ENCODE measurements at places on chromosomes 5 and 9. TPM values are rescaled to one million over a fixed set of nuclear protein-coding genes. Genes with fewer than 3 reads are reported as not detected.

The GABRA6 gene
- total RNA-seq, result not detected

The SLC1A3 gene
- 8.3 TPM for total RNA-seq

The C9 gene
- total RNA-seq, result not detected

The CARD9 gene
- total RNA-seq, result 1.3 TPM

The CXCL14 gene
- not detected for total RNA-seq

The C5 gene
- 5.1 TPM for total RNA-seq

The ADAMTSL1 gene
- 93.5 TPM for total RNA-seq

Data from smooth muscle cell of trachea (primary cell).